ENCODE measurements at places on chromosomes 11 and 22.

DNA sequence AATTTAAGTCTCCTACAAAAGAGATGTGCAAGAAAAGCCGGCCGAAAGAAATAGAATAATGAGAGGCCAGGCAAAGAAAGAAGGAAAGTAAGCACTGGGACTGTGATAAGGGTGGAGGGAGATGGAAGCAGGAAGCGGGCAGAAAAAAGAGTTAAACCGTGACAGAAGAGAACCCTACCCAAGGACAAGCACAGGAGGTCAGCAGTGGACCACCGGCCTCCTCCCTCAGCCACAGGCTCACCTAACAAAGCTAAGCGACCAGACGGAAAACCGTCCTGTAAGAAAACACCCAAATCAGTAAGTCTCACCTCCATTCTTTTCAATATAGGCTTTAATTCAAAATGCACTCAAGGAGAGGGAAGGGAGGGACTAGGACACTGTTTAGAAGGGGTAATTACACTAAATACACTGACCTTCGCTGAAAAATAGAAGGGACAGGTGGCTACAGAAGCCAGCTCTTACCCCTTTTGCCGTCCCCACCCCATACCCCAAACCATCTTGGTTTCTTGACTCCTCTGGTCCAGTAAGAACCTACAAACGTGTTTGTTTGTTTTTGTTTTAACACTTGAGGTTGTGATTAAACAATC, 1.9 kb downstream of the FAM181B start:
- DNase-seq: no peak

GRCh38 chr22:36136988-36137387, 23.6 kb downstream of the APOL3 start:
- no peak for DNase-seq

DNA sequence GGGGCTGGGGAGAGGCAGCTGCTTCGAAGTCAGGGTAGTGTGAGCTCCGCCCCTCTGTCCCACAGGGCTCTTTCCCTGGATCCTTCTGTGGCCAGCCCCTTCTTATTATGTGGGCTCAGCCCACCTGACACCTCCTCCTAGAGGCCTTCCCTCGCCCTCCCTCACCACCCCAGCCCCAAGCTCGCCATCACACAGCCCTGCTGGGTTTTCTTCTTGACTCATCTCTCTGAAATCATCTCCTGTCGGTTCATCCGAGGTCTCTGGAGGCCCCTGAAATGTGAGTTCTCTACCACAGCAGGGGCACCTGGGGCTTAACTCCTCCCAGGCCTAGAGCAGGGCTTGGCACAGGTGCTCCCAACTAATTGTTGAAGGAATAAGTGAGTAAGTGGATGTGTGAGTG, 65.2 kb downstream of the CACNA1I start:
- DNase-seq: no peak

GRCh38 chr11:96017856-96018255, 93.9 kb upstream of the MTMR2 start:
- DNase-seq: no peak

DNA sequence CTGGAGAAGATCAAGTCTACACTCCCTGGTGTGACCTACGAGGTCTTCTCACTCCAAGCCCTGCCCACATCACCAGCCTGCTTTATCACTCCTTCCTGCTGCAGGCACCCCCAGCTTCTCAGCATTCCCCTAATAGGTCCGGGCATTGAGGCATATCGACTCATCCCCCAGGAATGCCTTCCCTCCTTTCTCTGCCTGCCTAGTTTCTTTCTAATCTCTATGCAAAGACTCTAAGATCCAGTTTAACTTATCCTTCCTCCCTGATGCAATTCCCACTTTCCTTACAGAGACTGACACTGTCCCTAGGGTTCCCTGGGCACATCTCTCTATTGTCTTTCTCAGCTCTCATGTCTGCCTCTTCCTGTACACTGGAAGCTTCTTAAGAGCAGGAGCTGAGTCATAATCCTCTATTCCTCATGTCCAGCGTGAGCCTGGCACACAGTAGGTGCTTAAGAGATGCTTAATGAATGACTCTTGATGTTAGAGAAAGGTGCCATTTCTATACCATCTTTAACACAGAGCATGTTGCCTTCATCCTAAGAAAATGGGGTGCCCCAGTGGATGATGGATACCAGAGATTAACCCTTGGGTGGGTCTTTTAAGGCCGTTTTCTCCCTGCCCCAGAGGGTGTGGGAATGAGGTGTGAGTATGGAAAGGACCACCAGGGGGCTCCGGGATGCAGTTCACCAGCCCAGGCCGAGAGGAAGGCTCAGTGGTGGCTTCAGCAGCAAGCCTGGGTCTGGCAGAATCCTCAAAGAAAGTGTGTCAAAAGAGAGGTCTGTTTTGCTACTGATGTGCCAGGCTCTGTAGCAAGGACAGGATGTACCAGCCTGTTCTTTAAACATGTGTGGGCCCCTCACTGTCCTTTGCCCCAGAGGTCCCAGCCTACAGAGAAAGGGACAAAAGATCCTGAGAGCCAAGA, 34.7 kb downstream of the PARVA start:
- no peak for DNase-seq

DNA sequence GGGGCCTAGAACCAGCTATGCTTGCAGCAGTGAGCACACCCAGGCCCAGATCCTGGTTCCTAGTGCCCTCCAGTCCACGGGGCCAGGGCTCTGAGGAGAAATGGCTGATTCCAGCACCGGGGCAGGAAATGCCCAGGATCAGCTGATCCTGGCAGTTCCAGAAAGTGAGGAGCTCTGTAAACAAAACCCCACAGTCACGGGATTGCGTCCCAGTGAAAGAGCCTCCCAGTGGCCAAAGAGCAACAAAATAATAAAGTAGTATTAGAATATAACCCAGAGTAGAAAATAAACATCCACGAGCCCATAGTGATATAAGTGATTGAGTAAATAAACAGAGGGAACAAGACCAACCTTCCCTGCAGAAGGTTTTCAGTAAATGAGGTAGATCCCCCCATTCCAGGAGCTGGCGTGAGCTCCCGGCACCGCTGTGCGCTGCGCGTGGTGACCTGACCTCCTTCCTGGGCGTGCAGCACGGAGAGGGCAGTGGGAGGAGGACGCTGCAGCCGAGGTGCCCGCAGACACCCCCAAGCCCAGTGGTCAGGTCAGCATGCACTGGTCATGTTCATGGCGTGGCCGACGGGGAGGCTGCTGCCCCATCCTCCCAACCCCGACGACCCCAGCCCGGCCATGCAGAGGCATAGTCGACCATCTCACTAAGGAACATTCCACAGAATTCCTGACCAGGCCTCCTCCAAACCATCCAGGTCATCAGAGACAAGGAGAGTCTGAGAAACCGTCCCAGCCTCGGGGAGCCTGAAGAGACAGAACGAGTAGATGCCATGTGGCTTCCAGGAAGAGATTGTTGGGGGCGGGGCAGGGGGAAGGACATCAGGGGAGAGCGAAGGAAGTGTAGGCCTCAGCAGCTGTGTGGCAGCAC, 19.8 kb downstream of the PTDSS2 start:
- no peak for DNase-seq

- peak; percentile 29 for DNase-seq
Observed at GRCh38 chr11:65078151-65078550, 5.7 kb downstream of the CDCA5 start.

DNA sequence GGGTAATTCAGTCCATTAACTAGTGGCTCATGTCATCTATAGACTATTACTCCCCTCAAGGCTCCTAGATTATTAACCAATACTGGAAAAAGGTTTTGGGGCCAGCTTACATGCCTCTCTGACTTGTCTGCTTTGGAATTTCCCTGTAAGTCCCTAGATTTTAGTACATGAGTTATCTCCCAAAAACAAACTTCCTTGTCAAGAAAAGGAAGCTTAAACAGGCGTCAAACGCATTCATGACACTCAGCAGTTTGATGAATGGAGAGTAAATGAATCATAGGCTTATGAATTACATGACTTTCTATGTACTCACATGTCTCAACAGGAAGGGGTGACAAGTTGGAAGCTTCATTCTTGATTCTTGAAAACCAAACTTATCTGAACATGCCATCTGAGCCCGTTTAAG, 70.8 kb downstream of the BLID start:
- DNase-seq: no peak

GRCh38 chr11:213111-213510, 5.6 kb downstream of the RIC8A start:
- no peak for DNase-seq

DNA sequence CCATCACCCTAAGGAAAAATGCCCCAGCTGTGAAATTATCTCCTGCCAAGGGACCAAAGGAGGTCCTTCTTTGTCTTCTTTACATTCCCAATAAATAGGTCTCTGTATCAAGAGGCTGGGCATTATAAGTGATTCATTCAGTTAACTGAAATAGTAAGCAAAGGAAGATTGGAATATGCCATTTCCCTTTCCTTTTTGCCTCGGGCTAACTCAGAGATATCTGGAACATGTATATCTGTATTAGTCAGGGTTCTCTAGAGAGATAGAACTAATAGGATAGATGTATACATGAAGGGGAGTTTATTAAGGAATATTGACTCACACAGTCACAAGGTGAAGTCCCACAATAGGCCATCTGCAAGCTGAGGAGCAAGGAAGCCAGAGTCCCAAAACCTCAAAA, 15.3 kb upstream of the CWF19L2 start:
- no peak for DNase-seq

DNA sequence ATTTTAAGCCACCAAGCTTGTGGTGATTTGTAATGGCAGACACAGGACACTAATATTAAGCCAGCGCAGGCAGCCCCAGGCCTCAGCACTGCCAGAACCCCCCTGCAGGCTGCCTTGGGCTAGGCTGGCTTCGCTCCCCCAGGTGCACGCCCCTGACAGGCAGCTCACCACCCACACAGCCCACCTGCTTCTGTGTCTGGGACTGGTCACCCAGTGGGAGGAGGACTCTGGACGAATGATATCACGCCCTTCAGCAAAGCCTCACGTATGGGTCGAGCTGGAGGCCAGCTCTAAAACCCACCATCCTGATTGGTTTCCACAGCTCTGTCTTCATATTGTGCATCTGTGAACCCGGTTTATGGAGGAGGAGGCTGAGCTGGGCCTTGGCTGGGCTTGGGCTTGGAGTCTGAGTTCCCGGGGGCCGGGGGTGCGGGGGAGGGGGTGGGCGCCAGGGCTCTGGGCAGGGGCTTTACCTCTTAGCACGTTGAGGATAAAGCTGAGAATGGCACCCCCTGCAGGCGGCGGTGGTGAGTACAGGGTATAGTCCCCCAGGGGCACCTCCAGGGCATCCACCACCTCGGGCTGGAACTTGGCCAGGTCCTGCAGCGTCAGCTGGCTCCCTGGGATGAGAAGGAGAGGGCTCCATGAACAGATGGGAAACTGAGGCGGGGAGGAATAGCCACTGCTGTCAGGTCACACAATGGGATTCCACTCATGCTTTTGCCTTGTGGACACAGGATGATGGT, 13.8 kb downstream of the GGT5 start:
- peak; percentile 17 for DNase-seq

DNA sequence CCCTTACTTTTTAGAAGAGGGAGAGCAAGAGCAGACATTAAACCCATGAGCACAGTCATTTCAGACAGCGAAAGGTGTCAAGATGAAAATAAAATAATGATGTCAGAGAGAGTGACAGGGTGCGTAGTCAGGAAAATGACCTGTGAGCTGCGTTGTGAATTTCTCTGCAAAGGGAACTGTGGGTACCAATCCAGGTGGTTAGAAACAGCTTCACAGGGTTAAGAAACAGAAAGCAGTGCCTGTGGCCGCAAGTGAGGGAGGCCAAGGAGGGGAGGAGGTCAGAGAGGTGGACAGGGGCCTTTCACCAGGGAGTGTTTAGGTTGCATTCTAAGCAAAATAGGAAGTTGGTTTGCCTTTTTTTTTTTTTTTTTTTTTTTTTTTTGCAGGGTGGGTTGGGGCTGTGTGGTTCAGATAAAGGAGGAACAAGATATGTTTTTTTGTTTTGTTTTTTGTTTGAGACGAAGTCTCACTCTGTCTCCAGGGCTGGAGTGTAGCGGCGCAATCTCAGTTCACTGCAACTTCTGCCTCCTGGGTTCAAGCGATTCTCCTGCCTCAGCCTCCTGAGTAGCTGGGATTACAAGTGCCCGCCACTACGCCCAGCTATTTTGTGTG, 7.9 kb downstream of the TIGD3 start:
- no peak for DNase-seq

DNA sequence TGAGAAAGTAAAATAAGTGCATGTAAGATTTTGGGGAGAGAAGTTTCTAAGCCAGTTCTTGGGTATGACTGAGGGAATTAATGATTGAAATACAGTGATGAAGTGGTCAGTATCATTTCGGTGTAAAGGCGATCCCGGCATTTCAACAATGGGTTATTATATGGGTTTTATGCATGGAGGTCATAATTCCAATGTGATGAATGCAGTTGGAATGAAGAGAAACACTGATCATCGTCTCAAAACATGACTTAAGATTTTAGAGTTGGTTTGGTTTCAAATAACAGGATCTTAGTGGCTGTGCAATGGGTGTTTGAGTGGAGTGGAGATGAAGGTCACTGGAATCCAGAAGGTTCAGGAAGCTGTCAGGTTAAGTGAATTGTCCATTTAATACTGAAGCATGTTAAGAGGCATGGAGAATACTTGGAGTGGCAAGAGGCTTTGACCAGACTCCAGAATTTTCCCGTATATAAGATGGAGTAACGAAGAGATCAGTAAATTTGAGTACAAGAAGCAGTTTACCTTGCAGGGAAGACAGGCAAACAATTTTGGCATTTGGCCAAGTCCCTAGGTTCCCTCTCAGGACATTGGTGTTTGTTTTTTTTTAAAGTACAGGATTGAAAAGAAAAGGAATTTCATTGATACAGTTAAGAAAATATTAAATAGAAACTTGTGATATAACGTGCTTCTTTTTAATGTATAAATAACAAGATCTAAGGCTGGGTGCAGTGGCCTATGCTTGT, 96.4 kb upstream of the BIRC3 start:
- DNase-seq: no peak

- no peak for DNase-seq
Observed at GRCh38 chr11:4086575-4087353, 7.8 kb upstream of the RRM1 start.

- no peak for DNase-seq
Observed at GRCh38 chr22:50146439-50147238, 23.9 kb upstream of the PANX2 start.

DNA sequence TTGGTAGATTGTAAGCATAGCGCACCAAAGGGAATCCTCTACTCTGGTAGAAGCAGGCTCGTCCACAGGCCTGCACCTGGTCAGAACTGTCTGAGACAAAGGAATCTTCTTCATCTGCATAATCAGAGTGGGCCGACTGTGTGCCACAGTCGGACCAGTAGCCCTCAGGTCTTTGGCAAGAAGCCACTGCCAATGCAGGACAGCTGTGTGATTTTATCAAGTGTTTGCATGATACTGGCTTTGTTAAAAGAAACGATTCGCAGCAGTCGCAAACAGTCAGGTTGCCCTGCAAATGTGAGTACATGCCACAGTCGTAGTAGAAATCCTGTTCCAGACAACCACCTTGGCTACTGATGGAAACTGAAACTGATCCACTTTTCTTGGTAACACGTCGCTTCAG, 4.9 kb upstream of the CCDC34 start:
- DNase-seq: no peak

DNA sequence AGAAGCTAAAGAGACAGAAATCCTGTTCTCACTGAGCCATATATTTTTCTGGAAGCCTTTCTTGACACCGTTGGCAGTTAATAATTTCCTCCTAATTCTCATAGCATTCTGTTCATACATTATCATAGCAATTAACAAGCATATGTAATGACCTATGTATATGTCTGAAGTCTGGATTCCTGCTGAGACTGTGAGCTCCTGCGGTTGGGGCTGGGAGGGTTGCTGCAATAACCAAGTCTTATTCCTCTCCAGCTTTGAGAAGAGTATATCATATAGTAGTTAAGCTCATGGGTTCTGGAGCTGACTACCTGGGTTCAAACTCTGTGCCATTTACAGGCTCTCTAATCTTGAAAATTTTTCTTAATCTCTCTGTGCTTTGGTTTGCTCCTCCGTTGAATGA, 175.2 kb downstream of the MAML2 start:
- DNase-seq: no peak

GRCh38 chr11:12206529-12206928, 96.1 kb downstream of the MICAL2 start:
- no peak for DNase-seq
